ENCODE measurements at places on chromosomes 12 and 14.

DNA sequence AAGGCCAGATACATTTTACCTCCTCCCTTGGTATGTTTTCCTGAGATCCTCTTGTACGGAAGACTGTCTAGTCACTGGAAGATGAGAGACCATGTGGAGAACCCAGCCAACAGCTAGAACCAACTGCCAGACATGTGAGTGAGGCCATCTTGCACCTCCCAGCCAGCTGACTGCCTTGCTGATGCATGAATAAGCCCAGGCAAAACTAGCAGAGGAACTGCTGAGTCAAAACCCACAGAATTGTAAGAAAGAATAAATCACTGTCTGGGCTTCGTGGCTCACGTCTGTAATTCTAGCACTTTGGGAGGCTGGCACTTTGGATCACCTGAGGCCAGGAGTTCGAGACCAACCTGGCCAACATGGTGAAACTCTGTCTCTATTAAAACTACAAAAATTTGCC, 160.0 kb downstream of the TPH2 start:
- DNase-seq = no peak

DNA sequence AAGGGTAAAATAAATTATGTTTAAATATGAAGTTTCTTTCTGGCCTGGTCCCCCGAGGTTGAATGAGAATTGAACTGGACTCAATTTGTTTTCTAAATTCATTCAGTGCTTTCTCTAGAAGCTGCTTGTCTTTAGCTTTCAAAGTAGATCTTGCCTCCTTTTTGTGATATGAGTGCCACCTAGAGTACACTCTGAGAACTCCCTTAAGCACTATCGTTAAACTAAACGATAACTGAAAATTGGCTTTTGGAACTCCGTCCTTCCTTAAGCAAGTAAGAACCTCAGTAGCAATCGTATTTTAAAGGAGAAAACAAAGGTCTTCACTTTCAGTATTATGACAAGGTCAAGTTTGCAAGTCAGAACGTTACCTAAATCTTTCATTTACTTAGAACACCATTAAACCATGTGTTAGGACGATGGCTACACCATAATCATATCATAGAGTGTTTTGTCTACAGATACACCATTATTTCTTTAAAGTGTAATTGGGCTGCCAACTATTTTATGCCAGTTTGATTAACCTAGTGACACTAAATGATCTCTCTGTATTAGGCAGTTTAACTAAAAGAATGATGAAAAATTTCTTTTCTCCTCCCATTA, 364.8 kb downstream of the SNAPC1 start:
- no peak for DNase-seq

DNA sequence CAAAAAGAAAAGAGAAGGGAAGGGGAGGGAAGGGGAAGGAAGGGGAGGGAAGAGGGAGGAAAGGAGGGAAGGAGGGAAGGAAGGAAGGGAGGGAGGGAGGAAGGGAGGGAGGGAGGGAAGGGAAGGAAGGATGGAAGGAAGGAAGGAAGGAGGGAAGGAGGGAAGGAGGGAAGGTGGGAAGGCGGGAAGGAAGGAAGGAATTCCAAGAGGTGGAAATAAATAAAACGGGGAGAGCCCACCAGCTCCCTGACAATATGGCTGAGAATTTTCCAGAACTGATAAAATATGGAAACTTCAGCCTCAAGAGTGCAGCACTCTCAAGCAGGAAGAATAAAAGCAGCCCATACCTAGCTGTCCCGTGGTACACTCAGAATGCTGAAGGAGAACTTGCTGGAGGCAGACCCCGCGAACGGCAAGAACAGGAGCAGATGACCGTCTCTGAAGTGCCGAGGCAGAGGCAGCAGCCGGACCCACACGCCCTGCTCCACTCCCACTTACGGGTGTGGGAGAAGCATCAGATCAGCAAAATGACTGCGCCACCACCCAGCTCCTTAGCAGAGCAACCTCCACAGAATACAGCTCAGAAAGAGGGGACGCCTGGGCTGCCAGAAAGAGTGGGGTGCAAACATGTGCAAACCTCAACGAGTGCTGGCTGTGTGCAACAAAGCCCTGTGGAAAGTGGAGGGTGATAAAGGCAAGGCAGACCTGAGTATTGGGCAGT, 34.1 kb upstream of the INF2 start:
- DNase-seq = no peak

GRCh38 chr14:99822800-99823455, 29.7 kb downstream of the EML1 start:
- no peak for DNase-seq

Data from activated T-cell treated with anti-CD3 and anti-CD28 coated beads, Interleukin-2, amount 50 U/mL, for 24 hours (primary cell).